Activated T-cell treated with anti-CD3 and anti-CD28 coated beads for 24 hours (primary cell): ENCODE measurements at places on chromosomes 4 and X.

GRCh38 chr4:68338625-68339024 lies 11.3 kb downstream of the YTHDC1 start:
- no peak for DNase-seq

GRCh38 chr4:123599920-123600810 lies 203.6 kb downstream of the SPRY1 start:
- DNase-seq: peak; percentile 22

GRCh38 chr4:6887591-6888371 lies 21.8 kb upstream of the TBC1D14 start:
- no peak for DNase-seq

GRCh38 chr4:139245590-139245989 lies 34.4 kb downstream of the MGARP start:
- DNase-seq: no peak

DNA sequence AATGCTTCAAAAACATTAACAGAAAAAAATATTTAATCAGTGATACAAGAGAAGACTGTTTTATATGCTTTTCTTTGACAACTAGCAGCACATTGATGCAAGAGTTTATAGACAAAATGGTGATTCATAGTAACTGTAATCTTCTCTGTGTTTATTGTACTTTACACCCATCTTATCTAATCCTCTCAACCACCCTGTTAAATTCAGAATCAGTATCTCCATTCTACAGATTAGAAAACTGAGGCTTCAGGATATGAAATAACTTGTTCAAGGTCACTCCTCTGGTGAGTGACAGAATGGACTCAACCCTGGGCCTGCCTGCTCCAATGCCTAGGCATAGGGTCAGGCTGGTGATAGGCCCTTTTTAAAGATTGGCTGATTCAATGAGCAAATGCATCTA lies 26.1 kb upstream of the TMEM184C start:
- no peak for DNase-seq

GRCh38 chr4:66516940-66517339 lies 846.7 kb upstream of the EPHA5 start:
- DNase-seq: no peak

GRCh38 chr4:40306226-40306625 lies 28.9 kb upstream of the CHRNA9 start:
- DNase-seq: no peak

GRCh38 chrX:88170553-88170952 lies 576.5 kb upstream of the CPXCR1 start:
- no peak for DNase-seq

DNA sequence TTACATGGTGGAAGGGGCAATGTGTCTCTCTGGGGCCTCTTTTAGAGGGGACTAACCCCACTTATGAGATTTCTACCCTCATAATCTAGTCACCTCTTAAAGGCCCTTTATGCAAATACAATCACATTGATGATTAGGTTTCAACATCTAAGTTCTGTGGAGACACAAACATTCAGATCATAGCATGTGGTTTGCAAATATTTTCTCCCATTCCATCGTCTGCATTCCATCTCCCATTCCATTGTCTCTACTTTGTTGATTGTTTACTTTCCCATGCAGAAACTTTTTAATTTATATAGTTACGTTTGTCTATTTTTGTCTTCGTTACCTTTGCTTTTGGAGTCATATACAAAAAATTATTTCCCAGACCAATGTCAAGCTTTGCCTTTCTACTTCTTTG lies 927.5 kb upstream of the INTU start:
- DNase-seq: no peak

DNA sequence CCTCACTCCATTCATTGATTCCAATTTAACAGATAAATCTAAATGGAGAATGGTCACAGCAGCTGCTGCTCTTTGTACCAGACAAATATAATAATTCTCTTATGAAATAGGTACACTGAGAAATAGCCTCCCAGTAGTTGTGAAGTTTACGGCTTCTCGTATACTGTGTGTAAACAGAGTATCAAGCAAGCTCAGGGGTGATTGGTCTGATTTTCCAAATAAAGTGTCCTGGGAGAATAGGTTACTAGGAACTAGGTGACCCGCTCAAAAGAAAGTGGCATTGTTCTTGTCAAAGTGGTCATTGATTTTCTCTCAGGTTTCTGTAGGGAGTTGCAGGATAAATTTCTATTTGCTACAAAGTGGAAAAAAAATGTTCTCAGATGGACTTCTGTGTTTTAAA lies 838.2 kb downstream of the RAPGEF2 start:
- no peak for DNase-seq

GRCh38 chr4:92451782-92452181 lies 148.0 kb downstream of the GRID2 start:
- DNase-seq: no peak

DNA sequence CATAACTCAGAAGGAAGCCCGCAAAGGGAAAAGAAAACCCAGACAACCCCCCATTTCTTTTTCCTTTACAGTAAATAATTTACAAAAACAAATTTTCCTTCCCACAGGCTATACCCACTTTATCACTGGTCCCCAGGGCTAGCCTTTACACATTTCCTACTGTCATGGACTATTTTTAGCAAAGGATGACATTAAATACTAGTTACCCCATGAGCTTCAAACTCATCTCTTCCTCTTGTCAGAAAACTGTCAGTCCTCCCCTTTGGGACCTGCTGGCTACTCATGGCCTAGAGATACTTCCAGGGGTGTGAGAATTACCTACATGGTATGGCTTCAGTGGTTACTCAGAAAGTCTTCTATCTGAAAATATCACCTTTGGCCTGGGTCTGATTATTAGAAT lies 11.9 kb downstream of the TSC22D3 start:
- DNase-seq: no peak

DNA sequence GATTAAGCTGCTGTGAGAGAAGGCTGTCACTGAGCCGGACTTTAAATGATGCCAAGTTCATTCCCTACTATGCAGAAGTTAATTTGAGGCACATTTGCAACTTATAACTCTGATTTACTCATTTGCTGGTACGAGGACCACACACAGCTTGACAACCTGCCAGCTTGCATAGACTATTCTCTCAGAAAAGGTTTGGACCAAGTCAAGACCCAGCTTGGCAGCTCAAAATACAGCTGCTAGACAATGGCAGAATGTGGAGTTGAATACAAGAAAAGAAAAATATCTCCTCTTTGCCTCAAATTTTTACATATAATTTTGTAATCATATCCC lies 338.9 kb downstream of the DHX15 start:
- no peak for DNase-seq

DNA sequence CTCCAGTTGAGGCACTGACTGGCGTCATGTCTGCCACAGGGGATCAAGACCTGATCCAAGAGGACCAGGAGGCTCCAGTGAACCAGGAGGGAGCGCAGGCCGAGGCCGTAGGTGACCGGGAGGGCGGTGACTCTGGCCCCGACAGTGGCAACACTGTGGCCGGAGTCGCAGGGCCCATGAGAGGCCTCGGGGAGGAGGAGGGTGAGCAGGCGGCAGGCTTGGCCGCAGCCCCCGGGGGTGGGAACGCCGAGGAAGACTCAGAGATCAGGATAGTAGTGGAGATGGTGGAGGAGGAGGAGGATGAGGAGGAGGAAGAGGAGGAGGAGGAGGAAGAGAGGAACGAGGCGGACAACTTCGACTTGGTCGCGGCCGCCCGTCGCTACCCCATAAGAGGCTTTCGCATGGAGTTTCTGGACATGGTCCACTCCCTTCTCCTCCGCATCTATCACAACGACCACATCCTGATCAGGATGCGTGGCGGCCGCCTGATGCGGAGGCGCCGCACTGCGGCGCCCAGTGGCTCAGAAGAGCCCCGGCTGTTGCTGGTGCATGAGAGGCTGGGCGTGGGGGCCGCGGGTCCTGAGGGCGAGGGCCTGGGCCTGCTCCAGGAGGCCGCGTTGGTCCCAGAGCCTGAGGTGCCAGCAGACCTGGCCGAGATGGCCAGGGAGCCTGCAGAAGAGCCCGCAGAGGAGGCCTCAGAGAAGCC lies 560 bp downstream of the CT47C1 start:
- DNase-seq: no peak

DNA sequence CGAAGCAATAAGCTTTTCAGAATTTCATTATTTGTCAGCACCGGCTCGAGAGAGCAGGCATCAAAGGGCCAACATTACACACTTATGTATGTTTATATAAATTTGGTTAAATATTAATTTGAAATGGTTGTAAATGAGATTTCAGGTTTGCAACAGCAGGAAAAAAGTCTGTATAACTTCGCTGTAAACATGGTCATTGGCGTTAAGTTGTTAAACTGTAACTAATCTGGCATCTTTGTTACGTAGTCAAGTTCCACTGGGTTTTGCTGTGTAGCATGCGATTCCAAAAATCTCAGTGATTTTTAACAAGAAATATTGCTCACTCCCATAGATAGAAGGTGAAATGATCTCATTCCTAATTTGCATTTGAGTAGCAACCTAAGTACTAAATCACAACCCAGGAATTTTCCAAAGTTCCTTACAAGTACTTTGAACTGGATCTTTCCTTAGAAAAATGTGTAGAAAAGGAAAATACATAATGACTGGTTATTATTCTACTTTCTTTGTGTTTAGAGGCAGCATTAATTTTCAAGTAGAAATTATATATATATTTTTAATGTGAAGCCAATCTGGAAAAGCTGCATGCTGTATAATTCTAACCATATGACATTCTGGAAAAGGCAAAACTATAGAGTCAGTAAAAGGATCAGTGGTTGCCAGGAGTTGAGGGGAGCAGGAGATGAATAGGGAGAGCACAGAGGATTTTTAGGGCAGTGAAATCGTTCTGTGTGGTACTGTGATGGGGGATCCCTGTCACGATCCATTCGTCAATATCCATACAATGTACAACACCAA lies 222.1 kb downstream of the CBR4 start:
- DNase-seq: no peak

GRCh38 chr4:121875652-121876051 lies 5.4 kb upstream of the BBS7 start:
- DNase-seq: no peak

DNA sequence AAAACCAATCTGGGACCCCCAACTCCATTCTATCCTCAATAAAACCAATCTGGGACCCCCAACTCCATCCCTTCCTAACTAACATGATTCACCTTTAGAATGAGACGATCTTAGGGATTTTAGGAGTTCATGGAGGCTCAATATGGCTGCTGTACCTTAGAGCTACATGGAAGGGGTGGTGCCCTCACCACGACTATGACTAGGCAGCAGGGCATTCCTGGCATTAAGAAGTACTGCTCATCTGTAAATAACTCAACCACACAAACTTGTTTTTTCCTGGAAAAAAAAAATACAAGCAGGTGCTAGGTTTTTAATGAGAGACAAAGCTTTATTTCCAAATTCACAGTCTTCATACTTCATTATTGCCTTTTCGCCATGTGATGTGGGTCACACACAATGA lies 346.5 kb upstream of the FAT1 start:
- no peak for DNase-seq

DNA sequence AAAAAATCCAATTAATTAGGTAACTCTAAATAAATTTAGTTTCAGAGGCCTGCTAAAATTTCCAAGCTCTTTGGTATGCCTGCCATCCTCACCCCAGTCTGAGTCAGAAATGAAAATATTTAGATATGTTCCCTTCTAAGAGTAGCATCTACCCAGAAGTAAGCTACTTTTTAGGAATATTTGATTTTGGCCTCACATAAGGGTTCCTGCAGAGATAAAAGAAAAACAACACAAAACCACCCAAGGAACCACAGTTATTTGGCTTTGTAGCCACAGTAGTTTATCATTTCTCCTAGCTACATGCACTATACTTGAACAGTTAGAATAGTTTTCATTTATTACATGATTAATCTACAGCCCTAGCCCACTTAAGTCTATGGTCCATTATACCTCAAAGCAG lies 192.6 kb upstream of the FAM241A start:
- DNase-seq: no peak

DNA sequence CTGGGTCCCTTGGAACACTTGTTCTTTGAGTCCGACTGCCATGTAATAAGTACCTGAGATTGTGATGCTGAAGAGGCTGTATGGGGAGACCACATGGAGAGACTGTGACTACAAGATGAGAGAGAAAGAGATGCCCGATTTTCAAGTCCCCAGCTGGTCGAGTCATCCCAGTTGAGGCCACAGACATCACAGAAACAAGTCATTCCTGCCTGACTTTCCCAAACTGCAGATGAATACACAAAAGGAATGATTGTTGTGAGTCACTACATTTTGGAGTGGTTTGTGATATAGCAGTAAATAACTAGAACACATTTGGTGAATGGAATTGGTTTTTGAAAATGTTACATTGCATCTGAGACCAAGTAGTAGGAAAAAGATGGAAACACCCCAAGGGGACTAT lies 9.0 kb upstream of the YIPF7 start:
- no peak for DNase-seq

GRCh38 chr4:182113779-182114178 lies 129.4 kb upstream of the TENM3 start:
- DNase-seq: no peak

- no peak for DNase-seq
These were observed 510.3 kb downstream of the TECRL start for GRCh38 chr4:63898961-63899360.

GRCh38 chrX:12488220-12488619 lies 303.0 kb upstream of the PRPS2 start:
- no peak for DNase-seq

DNA sequence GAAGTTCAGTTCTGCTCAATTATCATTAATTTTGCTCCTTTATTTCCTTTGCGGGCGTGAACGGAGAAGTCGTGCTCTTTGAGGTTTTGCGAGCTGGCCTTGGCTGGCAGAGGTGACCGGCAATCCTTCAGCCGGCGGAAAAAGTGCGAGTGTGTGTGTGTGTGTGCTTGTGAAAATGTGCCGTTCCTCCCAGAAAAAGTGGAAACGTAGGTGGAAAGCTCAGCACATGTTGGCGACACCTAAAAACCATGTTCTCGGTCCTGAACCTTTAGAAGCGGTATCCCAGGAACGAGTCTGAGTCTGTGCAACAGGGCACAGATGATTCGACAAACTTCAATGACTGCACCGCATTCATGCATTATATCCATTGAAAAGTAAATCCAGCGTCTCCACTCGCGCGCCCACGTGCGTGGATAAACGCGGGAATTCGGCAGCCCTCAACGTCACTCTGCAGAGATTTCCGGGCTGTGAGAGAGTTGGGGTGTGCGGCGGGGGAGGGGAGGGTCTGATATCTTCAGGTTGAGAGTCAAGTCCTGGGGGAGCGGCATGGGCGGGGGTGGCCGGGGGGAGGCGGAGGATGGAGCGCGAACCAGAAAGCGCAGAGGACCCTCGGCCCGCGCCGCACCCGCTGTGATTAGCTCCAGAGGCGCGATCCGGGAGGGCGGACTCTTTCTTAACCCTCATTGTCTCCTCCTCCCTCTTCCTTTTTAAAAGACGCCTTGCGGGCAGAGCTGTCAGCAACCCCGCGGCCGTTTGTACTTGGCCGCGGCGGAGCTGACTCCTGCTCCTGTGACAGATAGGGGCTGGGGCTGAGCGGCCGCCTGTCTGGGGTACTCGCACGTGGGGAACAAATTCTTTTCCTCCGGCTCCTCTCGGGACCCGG lies at the start of gene SHISA3:
TSS of gene SHISA3 (plus strand) at position 737 of the 883 bp plus-strand sequence. CDS start 569 bp downstream, outside the sequence.
- DNase-seq: no peak

GRCh38 chr4:94544811-94545210 lies 93.1 kb downstream of the PDLIM5 start:
- DNase-seq: no peak

DNA sequence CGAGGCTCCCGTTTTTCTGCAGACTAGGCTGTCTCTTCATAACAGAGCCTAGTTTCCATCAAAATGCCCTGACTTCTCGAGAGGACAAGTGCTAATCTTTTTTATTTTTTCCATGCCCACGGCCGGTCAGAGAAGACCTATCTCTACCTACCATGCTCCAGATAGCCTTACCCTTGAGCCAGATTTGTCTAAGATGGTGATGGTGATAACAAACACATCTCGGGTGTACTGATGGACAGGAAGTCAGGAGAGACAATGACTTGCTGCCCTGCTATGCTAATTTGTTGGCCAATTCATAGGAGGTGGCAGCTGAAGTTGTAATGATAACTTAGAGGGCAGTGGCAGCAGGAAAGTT lies 42.2 kb upstream of the NKRF start:
- no peak for DNase-seq
